Bronchial epithelial cell (primary cell): ENCODE measurements at places on chromosomes 5 and 9.
A peak's percentile ranks its signal among the peaks of the same experiment; 100 is the strongest.

- no peak for DNase-seq
These were observed 70.3 kb upstream of the VCAN start for GRCh38 chr5:83401122-83401731.

- no peak for DNase-seq
These were observed 233.7 kb downstream of the ADAMTSL1 start for GRCh38 chr9:18707489-18708205.

DNA sequence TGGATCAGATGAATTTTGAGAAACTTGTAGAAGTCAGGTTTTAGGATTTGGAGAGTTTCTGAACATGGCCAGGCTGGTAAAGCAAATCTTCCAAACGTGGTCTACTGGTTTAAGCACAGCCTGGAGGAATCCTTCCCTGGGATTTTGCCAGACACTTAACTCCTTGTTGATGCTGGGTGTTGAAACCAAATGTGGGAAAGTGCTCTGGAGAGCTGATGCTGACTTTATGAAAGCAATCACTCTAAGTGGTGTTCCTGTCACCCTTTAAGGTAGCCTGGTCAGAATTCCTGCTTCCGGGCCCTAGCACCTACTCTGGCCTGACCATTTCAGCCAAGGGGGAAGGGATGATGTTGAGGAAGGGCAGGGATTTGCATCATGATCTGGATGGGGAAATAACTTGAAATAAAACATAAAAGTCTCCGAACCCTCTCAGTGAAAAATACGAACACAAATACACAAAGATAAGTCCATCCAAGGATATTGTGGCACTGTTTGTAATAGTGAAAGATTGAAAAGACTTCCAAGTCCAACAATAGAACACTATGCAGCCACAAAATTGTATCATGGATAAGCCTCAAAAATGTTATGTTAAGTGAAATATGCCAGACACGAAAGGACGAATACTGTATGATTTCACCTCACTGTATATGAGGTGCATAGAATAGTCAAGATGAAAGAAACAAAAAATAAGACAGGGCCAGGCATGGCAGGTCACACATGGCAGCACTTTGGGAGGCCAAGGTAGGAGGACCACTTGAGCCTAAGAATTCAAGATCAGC, 57.7 kb downstream of the PDE6A start:
- DNase-seq = no peak

GRCh38 chr5:132896685-132897084, 23.2 kb downstream of the LEAP2 start:
- DNase-seq = no peak

DNA sequence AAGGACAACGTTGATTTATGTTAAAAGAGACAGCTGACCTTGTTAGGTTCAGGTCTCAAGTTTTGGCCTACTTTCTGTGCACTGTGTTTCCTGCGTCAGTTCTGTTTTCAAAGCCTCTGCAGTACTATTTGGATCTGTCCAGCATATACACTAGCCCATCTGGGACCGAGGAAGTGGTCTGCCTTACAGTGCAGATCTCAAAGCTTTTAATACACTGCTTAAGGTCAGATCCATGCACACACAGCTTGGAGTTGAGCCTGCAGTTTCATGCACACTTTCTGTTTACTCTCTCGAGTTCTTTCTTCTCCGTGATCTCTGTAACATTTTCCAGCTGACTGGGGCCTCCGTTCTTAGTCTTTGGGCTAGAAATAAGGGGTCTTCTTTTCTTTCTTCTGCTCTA, 24.1 kb downstream of the CARTPT start:
- DNase-seq = no peak

DNA sequence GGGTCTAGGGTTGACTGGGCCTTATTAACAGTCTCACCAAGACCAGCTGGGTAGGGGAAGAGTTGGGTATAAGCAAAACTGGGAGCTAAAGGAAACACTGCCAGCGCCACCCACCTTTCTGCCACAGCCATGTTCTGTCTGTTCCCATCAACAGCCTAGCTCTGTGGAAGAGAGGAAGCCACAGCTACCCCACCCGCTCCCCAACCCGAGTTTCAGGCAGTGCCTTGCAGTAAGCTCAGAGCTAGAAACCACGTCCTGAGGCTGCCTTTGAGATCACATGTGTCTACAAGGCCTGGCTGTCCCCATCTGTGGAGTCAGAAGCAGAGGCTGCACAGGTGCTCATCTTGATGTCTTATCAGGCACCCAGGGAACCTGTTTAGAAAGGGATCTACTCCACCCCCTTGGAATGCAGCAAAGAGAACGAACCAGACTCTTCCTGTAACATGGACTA, 15.3 kb downstream of the HNRNPH1 start:
- no peak for DNase-seq

DNA sequence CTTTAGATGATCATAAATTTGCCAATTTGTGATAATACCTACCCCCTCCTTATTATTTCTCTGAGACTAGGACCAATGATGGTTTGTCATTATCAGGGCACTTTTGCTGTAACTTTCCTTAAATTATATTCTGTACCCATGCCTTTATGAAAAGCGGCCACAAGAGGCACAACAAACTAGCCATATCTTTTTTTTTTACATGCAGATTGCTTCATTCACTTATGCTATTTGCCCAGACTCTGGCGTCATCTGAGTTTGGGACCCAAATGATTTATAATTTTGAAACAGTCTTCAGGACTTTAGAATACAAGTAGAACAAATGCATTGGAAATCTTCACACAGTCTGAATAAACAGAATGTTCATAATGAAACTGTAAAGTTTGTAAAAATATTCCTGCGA, 408.1 kb downstream of the MAT2B start:
- DNase-seq = no peak

GRCh38 chr5:34501840-34502239, 154.3 kb upstream of the RAI14 start:
- DNase-seq = no peak

GRCh38 chr5:14436801-14437542, 144.6 kb upstream of the OTULINL start:
- DNase-seq = no peak

GRCh38 chr5:124909734-124910133, 163.3 kb upstream of the ZNF608 start:
- no peak for DNase-seq

- DNase-seq = no peak
These were observed 1.3 kb upstream of the POU4F3 start for GRCh38 chr5:146337264-146337904.

DNA sequence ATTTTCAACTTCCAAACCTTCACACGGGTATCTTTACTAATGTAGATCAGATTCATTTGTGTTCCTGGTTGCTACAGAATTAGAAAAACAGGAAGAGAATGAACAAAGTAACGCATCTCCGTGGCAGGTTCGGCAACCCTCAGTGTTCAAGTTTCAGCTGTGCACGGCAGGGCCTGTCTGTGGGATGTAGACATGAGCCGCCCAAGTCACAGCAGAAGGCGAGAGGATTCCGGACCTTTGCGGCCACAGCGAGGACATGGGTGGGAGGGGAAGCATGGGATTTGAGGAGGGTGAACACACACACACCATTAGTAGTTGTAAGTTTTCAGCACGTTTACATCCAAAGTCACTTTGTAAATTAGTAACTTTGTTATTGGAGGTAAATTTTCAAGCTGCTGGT, 31.7 kb upstream of the CEP72 start:
- DNase-seq = no peak

DNA sequence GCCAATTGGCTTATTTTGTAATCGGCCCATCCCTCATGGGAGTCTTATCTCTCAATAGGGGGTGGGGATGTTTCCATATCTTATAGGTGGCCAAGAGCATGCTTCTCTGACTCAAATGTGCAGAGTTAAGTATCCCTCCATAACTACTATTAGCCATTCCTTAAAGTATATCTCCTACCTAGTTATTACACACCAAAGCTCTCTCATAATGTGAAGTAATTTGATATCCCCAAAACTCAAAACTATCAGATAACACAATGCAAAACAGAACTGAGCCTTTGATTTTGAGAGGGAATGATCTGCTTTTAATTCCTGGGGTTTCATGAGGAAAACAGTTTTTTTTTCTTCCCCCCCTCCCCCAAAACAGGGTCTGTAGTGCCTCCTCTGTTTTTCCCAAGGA, 28.4 kb downstream of the UNC13B start:
- no peak for DNase-seq

GRCh38 chr5:53944981-53945380, 365.4 kb downstream of the ARL15 start:
- peak; percentile 33 for DNase-seq

GRCh38 chr9:136992819-136993369, 672 bp downstream of the PAXX start:
- no peak for DNase-seq

DNA sequence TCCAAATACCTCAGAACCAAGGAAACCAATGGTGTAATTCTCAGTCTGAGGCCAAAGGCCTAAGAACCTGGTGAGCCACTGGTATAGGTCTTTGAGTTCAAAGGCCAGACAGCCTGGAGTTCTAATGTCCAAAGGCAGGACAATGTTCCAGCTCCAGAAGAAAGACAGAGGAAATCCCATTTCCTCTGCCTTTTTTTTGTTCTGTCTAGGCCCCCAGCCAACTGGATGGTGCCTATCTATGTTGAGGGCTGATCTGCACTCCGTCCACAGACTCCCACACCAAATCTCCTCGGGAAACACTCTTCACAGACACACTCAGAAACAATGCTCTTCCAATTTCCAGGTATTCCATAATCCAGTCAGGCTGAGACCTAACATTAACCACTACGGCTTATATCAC, 30.1 kb downstream of the FNIP1 start:
- no peak for DNase-seq

GRCh38 chr9:127177231-127177630, 54.8 kb upstream of the ANGPTL2 start:
- no peak for DNase-seq

DNA sequence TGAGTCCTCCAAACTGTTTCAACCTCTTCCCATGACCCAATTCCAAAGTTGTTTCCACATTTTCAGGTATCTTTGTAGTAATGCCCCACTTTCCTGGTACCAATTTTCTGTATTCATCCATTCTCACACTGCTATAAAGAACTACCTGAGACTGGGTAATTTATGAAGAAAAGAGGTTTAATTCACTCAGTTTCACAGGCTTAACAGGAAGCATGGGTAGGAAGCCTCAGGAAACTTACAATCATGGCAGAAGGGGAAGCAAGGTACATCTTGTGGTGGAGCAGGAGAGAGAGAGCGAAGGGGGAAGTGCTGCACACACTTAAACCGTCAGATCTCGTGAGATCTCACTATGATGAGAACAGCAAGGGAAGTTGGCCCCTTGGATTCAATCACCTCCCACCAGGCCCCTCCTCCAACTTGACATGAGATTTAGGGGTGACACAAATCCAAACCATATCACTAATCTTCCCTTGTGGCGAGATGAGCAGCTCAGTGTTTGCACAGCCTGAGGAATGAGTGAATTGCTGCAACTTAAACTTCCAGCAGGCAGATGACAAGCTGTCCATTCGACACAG, 42.9 kb downstream of the TRIP13 start:
- DNase-seq = no peak
